ENCODE measurements at places on chromosomes 5 and 9.

GRCh38 chr5:12277504-12278192, 373.4 kb upstream of the CTNND2 start:
- no peak for DNase-seq

DNA sequence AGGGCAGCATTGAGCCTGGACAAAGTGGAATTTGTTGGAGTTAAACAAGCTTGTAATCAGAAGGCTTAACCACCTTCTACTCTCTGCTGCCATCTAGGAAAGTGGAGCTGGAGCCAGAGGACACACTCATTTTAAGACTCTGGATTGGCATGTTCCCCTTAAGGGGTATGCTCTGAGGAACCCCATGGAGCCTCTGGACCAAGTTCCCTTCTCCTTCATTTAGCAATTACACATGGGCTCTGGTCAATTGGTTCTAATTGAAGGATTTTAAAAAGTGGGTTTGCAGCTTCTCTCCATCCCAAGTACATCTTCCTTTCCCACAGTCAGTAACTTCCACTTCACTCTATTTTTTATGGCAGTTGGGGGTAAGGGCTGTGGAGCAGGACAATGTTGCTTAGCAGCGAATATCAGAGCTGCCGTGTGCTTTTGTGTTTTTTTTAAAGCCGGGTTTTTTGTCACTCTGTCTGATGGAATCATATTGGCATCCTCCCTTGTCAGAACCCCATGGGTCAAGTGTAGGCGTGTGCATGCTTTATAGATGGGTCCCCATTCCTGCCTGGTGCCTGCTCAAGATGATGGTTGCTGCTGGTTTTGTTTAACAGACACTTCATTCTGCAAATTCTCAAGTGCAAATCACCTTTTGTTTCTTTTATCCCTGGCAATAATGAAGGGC, 330.7 kb upstream of the ADAMTSL1 start:
- DNase-seq, result peak; percentile 1

DNA sequence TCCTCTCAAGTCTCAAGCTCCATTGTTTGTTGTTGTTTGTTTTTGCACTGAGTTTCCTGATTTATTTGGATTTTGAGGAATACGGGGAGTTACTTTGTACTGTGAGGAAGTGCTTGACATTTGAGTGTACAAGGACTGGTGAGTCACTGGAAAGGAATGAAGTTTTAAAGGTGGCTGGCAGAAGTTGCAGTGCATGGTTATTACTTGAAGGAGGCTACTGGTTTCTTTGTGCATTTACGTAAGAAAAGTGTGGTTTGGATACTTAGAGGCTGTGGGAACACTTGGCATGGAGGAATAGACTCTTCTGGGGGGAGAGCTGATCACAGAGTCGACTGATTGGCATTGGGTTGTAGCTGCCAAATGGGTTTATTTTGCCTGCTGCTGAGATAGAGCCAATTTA, 919.0 kb downstream of the TAF11L14 start:
- DNase-seq, result peak; percentile 72

- no peak for DNase-seq
These were observed 211.4 kb downstream of the BNC2 start for GRCh38 chr9:16659096-16659495.

DNA sequence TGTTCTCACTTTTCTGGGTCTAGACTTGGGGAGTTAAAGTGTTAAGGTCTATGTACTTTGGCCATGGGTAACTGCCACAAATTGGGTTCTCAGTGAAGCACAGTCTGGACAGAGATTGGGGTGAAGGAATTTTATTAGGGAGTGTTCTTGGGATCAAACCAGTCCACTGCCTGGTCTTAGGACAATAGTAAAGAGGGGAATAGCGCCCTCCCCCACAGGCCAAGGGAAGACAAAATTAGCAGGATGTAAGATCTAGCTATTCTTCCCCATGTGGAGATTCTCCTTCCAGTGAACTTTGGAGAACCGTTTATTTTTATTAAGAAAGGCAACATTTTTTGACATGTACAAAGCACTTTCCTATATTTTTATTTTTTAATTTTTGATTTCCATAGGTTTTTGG, 18.4 kb upstream of the RIC1 start:
- DNase-seq, result no peak

All from renal cortical epithelial cell (primary cell).